ENCODE measurements at places on chromosomes 12 and 14.

DNA sequence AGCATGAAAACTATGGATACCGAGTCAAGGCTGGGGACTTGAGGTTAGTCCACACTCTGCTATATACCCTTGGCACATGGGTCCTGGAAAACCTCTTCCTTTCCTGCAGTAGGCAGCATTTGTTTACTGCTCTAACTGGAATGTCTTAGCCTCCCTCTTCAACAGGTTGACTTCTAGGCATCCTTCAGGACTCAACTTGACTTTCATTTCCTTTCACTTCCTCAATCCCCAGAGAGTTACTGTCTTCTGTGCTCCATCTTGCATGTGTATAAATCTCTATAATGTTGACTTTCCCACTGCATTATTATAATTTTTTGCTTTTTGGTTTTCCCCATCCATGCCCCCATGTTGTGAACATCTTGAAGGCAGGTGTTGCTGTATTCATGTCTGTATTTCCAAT lies 107.9 kb downstream of the VRK1 start:
- no peak for DNase-seq

DNA sequence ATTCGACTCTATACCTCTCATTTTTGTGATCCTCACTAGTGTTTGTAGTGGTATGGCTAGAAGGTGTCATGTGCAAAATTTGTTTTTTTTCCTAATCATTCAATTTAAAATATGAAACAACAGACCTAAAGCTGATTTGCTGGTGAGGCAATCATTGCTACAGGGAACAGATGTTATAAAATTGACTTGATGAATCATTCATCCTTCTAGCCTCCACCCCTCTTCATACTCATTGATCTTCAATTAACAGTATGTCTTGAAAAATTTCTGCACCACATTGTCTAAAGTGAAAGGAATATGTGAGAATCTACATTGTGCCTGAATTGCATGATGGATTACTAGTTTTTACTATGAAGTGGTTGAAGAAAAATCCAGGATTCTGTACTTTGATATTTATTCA lies 349.0 kb upstream of the NAV3 start:
- DNase-seq: no peak

DNA sequence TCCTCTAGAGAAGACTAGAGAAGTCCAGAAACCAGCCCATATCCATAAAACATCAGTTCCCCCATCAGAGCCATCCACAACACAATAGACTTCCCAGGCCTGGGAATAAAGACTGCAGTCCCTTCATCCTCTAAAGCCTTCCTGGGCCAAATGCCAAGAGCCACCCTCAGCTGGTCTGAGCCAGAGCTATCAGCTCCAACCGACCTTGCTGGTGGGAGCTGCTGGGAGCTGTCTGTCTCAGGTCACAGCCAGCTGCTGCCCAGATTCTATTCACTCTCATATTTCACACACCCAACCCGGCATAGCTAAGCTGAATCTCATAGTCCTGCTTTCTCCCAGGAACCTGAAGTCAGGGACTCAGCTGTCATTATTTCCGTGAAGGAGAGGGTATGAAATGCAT lies 10.9 kb upstream of the TFCP2 start:
- no peak for DNase-seq

DNA sequence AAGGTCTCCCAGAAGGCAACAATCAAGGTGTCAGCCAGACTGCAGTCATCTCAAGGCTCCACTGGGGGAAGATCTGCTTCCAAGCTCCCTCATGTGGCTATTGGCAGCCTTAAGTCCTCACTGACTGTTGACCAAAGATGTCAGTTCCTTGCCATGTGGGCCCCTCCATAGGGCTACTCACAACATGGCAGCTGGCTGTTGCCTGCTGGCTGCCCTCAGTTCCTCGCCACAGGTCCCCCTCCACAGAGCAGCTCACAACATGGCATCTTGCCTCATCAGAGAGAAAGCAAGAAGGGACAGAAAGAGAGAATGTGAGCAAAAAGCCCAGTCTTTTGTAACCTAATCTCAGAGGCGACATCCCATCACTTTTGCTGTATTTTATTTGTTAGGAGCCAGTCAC lies 34.4 kb upstream of the EGLN3 start:
- DNase-seq: no peak

GRCh38 chr12:116943419-116944372 lies 32.9 kb downstream of the FBXW8 start:
- no peak for DNase-seq

- no peak for DNase-seq
Observed at GRCh38 chr14:68449561-68450181, 343.2 kb downstream of the ZFP36L1 start.
